ENCODE measurements at places on chromosomes 3 and 15.

DNA sequence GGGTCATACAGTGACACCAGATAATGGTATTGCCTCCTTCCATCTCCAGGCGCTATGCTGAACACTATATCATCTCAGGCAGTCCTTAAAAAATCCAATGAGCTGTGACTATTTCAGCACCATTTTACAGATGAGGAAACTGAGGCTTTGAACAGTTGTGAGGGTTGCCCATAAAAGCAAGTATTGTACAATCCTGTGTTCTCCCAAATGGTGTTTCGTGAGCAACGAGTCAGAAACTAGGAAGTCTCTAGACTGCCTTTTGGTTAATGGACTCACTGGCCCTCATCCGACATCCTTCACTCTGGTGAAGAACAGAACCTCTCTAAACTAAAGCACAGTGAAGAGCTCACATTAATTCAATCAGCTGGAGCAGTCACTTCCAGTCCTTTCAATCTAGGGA is 61.8 kb downstream of the ATP8B4 start:
- no peak for DNase-seq

DNA sequence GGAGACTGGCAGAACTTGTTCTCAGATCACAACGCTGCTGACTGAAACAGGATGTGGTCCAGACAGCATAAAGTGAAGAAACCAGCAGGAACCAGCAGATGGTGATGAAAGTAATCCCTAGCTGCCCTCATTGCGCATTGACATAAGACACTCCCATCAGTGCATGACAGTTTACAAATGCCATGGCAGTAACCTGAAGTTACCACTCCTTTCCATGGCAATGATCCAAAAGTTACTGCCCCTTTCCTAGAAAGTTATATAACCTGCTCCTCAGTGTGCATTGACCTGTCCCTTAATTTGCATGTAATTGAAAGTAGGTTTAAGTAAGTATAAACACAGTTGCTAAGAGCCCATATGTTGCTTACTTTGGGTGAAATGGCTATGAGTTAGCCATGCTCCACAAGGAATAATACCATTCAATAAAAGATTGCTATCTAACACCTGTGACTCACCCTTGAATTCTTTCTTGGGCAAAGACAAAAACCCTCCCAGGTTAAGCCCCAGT is 149.1 kb upstream of the CD96 start:
- DNase-seq, result no peak

GRCh38 chr15:59369597-59369996 is 3.1 kb downstream of the MYO1E start:
- DNase-seq, result no peak

GRCh38 chr3:50303013-50303815 is at the start of gene HYAL1:
TSS of gene HYAL1 (minus strand) at chr3:50303574. CDS start at chr3:50302956, 618 bp downstream.
- DNase-seq, result no peak

GRCh38 chr3:171193693-171194092 is 167.2 kb upstream of the SLC2A2 start:
- no peak for DNase-seq

DNA sequence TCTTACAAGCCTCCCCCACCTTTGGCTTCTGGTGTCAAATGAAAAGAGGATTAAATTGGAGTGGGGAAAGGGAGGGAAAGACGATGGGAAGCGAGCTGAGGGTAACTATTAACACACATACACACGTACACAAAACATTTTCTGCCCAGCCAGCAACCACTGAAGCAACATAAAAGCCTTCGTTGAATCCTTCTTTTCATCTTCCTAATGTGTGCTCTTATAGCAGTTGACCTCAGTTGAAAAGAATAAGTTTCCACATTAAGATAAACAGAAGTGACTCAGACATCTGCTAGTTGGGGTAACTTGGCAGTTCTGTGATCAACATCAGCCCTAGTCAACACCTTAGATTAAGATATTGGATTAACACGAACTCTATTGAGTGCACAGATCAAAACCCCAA is 558.5 kb downstream of the MECOM start:
- no peak for DNase-seq

DNA sequence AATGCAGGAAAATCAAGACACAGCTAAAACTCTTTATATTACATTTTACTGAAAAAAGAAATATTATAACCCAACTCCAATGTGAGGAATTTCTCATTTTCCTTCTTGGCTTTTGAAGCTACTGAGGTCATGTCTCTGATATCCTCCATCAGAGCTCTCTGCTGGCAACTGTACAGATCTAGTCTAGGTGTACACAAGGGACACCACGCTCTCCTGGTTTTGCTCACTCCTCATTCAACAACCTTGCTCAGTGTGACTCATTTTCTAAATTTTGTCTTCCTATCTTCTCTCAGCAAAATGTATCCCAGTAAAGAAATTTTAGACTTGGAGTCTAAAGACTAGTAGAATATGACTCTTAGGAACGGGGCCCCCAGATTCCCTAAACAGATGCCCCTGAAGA is 144.3 kb downstream of the KCNMB2 start:
- no peak for DNase-seq

Data from left renal pelvis (tissue), 4 donors.